ENCODE measurements at places on chromosomes 3 and 15.

- DNase-seq, result no peak
Observed at GRCh38 chr3:52218937-52219650, 6.4 kb downstream of the TLR9 start.

GRCh38 chr3:120470870-120471269 lies 20.1 kb upstream of the FSTL1 start:
- DNase-seq, result no peak

DNA sequence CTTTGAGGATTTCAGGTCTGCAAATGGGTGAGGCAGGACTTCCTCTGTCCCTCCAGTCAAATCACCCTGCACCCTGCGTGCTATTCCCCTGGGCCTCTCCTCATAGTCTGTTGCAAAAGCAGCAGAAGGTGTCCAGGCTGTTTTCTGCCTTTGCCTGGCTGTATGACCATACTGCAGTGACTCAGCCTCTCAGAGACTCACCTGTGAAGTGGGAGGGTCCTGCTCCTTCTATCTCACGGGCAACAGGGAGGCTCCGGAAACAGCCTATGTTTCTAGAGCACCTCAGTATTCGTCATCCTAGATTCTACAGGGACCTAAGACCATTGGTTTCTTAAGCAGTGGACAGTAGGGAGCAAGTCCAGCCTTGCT lies 216.4 kb downstream of the TLE3 start:
- DNase-seq, result no peak

DNA sequence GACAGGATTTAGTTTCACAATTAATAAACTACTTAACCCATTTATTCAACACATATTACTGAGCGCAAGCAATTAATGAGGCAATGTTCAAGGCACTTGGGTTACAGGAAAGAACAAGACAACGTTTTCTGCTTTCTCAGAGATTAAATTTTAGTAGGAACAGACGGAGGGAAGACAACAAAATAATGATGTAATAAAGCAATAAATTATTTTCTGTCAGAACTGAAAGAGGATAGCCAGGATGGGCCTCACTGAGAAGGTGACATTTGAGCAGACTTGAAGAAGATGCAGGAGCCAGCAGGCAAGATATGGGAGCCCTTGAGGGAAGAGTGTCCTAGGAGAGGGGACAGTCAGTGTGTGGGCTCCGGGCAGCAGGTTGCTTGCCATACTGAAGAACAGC lies 11.3 kb upstream of the RPL14 start:
- no peak for DNase-seq

- DNase-seq, result no peak
Observed at GRCh38 chr3:71978150-71978721, 193.3 kb upstream of the PROK2 start.

DNA sequence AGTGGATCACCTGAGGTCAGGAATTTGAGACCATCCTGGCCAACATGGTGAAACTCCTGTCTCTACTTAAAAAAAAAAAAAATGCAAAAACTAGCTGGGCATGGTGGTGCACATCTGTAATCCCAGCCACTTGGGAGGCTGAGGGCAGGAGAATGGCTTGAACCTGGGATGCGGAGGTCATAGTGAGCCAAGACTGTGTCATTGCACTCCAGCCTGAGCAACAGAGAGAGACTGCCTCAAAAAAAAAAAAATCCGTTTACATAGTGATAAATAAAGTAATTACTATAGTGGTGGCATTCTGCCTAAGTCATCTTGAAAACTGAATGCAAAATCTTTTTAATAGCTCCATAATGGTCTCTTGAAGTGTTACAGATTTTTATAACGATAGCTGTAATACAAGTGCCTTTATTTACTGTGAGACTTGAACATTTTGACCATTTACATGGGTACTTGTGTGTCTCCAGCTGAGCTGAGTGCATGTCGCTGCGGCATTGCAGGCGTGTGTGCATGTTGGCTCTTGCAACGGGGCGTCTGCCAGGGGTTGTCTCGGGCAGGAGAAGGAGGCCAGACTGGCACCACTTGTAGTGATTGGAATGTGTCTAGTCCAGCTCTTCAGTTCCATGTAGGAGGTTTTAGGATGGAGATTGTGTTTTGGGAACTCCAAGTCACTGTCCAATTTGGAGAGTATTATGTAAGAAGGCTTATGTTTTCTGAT lies 111.9 kb downstream of the IGF1R start:
- DNase-seq, result no peak

GRCh38 chr3:192239956-192240355 lies 487.4 kb downstream of the FGF12 start:
- DNase-seq, result no peak

DNA sequence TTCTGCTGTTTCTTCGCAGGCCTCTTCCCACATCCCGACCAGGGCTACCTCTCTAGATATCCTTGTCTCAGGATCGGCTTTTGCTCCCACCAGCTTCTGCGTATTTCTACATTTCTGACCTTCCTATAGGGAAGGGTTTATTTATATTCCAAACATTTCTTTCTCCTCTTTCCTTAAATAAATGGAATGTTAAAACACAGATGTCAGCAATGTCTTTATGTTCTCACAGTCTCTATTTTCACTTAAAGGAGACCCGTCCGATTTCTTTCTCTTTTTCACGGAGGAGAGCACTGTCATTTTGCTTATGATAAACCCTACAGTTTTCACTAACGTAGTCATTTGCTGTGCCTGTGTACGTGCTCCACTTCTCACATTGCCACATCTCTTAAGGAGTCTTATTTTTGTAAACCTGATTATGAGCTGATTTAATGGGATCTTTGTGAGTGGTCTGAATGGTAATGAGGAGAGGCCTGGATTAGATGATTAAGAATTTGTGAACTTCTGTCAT lies 630 bp downstream of the KIF15 start:
- DNase-seq, result no peak

DNA sequence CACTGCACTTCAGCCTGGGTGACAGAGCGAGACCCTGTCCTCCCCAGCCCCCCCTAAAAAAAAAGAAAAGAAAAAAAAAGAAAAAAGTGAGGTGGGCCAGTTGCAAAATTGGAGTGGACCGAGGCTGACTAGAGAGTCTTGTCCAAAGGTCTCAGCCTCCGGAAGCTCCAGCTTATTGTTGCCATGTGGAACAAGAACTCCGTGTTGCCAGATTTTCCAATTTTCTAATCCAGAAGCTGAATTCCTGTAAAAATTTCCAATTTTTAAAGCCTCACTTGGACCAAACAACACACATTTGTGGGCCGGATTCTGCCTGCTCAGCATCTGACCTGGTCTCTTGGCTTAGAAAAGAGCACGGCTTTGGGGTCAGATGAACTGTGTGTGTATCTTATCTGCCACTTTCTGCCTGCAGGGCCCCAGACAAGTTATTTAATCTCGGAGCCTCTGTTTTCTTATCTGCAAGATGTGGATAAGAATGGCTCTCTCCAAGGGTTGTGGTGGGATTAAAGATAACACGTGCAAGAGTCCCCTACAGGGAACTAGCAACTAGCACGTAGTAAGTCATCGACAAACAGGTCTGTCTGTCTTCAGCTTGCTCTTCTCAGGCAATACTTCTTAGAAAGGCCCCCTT lies 73.7 kb upstream of the TLE3 start:
- DNase-seq, result no peak

All from activated CD4-positive, CD25-positive, alpha-beta regulatory T cell treated with anti-CD3 and anti-CD28 coated beads, Interleukin-2, amount 50 U/mL, for 72 hours (primary cell).